ENCODE measurements at places on chromosomes 12 and 14.

- no peak for DNase-seq
Measured at GRCh38 chr14:36319899-36320199, 588 bp downstream of the MBIP start.

- DNase-seq = no peak
Measured at GRCh38 chr14:23428686-23429495, 6.6 kb downstream of the MYH7 start.

DNA sequence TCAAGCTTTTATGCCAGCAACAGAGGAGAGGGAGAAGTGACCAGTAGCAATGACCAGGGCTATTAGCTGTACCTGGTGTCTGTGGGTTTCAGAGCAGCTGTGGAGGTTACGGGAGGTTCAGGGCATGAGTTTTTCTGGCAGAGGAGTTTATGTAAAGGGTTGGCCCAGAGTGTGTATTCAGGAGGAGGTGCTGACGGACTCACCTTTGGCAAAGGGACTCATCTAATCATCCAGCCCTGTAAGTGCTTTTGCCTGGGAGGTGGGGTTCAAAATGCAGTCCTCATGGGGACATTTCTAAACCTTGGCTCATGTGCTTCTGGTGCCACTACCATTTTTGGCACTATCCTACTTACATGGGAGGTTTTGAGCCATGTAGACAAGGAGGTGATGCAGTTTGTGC is 95.3 kb downstream of the DAD1 start:
- no peak for DNase-seq

- no peak for DNase-seq
Measured at GRCh38 chr12:73726881-73727280, 810.8 kb upstream of the ATXN7L3B start.
